ENCODE measurements at places on chromosomes 6 and 20. TPM values are rescaled to one million over a fixed set of nuclear protein-coding genes. Genes with fewer than 3 reads are reported as not detected.

The LAMA2 gene
- polyA plus RNA-seq, result 48.3 TPM

The PI3 gene
- polyA plus RNA-seq, result 0.27 TPM

The XRN2 gene
- 105 TPM for polyA plus RNA-seq

The LAMP5 gene
- 7.5 TPM for polyA plus RNA-seq

The CENPW gene
- polyA plus RNA-seq, result 26.4 TPM
